Hematopoietic multipotent progenitor cell treated with erythropoietin and hydrocortisone succinate and interleukin-3 and kit ligand, for 17 days (in vitro differentiated cells): ENCODE measurements at places on chromosomes 3 and 15.

- DNase-seq: no peak
Observed at GRCh38 chr3:5141760-5142159, 19.7 kb downstream of the ARL8B start.

DNA sequence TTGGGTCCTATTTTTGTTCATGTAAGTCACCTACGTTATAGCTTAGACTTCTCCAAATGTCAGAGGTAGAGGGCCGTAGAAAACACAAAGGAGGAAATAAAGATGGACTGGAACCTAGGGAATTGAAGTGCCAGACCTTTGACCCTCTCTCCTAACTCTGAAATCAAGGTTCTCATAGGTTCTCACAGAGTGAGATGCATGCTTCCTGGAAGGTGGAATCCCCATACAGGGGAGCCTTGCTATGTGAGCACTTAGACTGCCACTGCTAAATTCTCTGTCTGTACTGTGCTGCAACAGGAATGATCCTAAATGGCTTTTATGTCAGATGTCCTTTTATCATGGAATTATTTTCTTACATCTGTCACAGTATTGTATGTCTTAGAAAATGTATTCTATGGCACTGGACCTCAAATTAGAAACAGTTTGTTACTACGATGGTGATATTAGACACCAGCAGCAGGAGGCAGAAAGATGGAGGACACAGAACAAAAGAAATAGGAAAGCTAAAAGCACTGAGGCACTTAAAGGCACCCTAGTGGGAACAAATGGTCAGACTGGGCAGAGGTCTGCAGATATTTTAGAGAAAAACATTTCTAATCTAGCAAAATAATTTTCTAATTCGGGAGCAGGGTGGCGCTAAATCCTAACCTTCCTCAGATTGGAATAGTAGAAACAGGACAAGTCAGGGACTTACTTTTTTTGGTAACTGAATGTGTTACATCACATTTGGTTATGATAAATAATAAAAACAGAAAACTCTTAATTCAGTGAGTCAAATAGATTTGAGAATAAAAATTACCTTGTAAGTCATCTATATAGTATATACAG lies 60.2 kb upstream of the CDAN1 start:
- DNase-seq: no peak

DNA sequence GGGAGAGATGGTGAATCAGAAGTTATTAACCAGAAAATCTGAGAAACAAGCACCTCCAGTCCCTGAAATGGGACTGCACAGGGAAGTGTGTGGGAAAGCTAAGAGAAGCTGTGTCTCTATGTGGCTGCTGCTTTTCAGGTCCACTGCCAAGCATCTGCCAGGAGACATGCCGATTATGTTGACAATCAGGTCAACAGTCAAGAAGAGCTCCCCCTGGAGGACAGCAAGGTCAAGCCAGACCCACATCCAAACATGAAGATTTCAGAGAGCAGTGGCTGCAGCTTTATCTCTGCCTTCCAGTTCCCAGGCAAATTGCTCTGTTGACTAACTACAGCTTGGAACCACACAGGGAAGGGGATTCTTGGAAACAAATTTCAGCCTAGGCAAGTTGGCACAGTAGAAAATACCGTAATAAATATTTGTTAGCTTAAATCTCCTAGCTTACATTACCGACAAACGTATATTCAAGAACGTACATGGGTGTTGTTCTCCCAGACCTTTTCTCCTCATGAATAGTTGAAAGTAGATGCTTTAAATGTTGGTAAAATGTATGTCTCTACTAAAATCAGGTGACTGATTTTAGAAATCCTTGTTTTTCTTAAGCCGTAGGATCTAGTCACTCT lies 394.5 kb upstream of the RARB start:
- peak; percentile 26 for DNase-seq

DNA sequence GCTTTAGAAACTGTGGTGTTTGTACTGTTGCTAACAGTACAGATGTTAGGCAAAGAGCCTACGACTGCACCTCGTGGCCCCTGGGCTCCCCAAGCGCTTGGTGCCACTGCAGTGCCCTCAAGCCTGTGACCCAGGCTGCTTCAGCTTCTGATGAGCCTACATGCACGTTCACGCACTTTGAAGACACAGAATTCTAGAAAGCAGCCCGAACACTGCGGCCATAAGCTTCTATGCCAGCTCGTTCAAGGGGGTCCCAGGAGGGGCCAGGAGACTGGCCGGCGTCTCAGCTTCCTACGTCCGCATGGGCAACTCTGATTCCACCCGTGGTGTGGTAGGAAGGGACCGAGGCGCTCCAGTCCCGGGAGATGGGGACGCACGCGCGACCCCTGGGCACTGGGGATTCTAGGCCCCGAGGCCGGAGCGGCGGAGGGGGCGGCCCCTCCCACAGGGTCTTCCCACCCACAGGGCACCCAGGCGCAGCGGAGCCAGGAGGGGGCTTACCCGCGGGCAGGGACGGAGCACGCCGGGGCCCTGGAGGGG lies 653 bp downstream of the MYO5C start:
- no peak for DNase-seq

GRCh38 chr3:195467641-195468390 lies 25.0 kb upstream of the ACAP2 start:
- no peak for DNase-seq

DNA sequence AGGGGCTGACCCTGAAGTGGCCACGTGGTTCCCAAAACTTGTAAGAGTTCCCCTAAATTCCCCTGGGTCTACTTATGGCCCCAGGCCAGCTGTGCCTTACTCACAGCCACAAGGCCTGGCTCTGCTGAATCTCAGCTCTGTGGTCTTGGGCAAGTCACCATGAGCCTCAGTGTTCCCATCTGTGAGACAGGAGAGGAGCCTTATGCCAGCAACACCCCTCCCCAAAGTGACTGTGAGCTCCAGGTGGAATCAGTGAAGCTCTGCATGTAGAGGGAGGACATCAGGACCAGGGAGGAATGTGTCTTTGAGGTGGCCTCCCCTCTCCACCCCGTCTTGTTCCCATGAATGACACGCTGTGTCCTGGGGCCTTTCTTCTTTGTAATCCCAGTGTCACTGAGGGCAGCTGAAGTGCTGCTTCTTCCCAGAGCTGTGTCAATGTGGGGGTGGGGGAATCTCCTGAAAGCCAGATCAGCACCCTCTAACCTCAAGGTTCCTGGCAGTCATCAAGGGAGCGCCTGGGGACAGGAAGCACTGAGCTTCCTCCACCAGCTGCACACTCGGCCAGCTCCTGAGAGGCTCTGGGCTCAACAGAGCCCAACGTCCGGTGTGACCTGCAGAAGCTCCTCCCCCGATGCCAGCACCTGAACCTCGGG lies 258.9 kb downstream of the UACA start:
- DNase-seq: no peak

DNA sequence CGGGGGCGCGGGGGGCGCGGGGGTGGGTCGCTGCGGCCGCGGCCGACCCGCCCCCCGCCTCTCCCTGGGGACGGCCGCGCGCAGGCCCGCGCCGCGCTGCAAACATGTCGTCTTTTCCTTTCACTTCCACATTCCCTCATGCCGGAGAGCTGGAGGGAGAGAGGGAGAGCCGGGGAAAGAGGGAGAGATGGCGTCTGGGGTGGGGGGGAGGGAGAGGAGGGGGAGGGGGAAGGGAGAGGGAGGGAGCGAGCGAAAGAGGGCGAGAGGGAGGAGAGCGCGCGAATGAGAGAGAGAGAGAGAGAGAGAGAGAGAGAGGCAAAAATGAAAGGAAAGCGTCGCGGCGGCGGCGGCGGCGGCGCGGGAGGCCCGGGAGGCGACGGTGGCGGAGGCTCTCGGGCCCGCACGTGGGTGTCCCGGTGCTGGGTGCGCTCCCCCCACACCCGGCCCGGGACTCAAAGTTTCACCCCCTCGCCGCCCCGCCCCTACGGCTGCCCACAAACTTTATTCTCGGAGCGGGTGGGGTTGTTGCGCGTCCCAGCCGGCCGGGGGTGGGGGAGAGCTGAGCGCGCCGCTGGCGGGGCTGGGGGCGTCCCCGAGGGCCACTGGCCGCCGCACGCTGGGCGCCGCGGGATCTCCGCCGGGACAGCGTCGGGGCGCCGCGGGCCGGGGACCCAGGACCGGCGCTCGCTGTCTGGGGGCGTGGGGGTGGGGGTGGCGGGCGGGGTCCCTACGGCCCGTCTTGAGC lies 731 bp downstream of the ZNF710 start:
- peak; percentile 16 for DNase-seq

- DNase-seq: no peak
Observed at GRCh38 chr3:148408667-148409066, 289.0 kb upstream of the AGTR1 start.

- no peak for DNase-seq
Observed at GRCh38 chr3:59764171-59764570, 714.3 kb upstream of the CFAP20DC start.

DNA sequence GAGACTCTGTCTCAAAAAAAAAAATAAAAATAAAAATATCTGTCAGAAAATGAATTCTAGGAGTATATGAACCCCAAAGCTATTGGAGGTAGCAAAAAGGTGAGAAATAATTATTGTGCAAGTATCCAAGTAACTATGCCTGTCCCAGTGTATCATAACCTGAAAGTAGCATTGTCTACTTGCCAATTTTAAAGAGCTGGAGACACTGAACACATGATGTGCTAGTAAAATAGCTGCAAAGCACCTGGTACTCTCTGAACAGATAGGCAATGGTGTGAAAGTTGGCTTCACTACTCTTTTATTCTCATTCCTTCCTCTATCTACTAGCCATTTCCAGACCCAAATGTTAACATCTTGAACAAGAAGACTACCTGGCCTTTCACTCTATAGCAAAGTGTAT lies 208.9 kb downstream of the FOXP1 start:
- DNase-seq: no peak

GRCh38 chr3:129577925-129578786 lies 28.3 kb downstream of the PLXND1 start:
- DNase-seq: no peak

DNA sequence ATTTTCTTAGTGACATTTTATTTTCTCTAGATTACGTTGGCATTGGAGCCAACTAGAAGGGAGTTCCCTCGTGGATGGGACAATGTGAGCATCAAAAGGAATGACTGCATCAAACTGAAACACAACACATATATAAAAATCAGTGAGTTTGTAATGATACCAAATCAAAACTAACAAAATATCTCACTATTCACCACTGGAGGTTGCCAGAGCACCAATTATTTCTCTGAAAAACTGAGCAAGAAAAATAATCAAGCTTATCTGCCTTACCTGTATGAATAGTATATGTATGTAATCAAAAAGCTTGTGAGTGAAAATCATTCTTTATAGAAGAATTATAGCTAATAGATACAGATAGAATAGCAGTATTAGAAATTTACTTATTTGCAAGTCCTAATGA lies 46.8 kb upstream of the OTOL1 start:
- DNase-seq: no peak

GRCh38 chr3:110296885-110297284 lies 774.7 kb upstream of the NECTIN3 start:
- DNase-seq: no peak

GRCh38 chr3:21670386-21670785 lies 80.6 kb downstream of the ZNF385D start:
- no peak for DNase-seq

DNA sequence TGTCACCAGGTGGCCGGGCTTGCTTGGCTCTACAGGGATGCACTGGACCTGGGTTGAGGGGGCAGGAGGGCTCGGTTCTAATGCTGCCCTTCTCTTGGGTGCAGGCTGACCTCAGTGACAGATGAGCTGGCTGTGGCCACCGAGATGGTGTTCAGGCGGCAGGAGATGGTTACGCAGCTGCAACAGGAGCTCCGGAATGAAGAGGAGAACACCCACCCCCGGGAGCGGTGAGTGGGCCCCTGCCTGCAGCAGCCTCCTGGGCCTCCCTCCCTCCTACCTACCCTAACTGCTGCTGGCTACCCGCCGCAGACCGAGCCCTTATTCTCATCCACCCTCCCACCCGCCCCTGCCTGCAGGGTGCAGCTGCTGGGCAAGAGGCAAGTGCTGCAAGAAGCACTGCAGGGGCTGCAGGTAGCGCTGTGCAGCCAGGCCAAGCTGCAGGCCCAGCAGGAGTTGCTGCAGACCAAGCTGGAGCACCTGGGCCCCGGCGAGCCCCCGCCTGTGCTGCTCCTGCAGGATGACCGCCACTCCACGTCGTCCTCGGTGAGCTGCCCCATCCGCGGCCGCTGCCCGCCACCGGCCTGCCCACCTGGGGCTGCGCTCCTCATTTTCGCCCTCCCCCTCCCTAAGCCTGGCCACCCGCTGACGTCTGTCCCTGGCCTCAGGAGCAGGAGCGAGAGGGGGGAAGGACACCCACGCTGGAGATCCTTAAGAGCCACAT lies 5.6 kb downstream of the FES start:
- no peak for DNase-seq

DNA sequence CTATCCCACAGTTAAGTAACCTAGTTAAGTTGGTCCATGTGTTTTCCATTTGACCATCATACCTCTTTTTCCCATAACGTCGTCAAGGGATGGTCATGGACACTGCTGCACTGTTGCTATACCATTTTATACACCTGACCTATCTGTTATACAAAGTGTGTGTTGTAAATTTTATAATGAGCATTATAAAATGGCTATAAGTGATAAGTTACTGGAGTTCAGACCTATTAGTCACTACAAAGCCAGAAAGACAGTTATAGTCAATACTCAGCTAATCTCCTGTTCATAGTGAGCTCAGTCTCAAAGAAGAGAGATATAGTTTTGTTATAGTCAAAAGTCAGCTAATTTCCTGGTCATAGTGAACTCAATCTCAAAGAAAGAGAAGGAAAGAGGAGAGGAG lies 18.9 kb upstream of the CTNNB1 start:
- no peak for DNase-seq

GRCh38 chr3:26622621-26623418 lies at the start of gene LRRC3B:
LRRC3B (plus strand) TSS chr3:26622772; CDS start chr3:26709673, 86,901 bp downstream.
- DNase-seq: no peak

- DNase-seq: no peak
Observed at GRCh38 chr3:29202378-29202777, 78.5 kb upstream of the RBMS3 start.

DNA sequence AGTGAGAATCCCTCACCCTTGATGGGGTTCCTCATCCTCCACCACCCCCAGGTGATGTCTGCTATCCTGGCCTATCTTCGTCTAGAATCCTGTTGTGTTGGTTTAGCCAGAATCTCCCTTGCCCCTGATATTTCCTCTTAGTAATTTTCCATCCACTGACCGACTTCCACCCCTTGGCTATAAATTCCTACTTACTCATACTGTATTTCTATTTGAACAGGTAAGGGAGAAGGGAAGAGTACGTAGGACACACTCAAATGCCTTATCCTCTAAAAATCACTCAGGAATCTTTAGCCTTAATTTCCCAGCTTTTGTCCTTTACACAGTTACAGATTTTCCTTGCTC lies 678 bp upstream of the TFG start:
- no peak for DNase-seq

- DNase-seq: no peak
Observed at GRCh38 chr15:36075333-36075732, 504.1 kb upstream of the CDIN1 start.

GRCh38 chr3:100068826-100069225 lies 45.5 kb downstream of the FILIP1L start:
- peak; percentile 80 for DNase-seq

DNA sequence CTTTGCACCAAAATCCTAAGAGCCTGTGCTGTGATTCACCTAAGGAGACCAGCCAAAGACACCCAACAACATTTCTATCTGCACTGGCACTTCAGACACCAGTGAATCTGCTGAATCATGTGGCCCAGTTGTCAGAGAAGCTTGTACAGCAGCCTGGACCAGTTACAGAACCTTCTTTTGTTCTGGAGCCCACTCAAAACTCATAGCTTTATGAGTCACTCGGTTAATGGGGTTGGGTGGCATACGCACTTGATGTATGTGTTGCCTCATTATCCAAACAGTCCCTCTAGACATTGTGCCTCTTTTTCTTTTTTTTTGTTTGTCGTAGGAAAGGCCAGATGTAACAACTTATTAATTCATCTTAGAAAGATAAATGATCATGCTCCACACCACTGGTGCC lies 25.6 kb upstream of the GOLGA6L2 start:
- no peak for DNase-seq

GRCh38 chr3:28139967-28140634 lies 101.3 kb upstream of the CMC1 start:
- DNase-seq: no peak
